ENCODE measurements at places on chromosomes 7 and 10.

GRCh38 chr10:53898532-53898931 lies 902.5 kb downstream of the PCDH15 start:
- no peak for DNase-seq

GRCh38 chr10:1100691-1101368 lies 44.6 kb downstream of the WDR37 start:
- no peak for DNase-seq

DNA sequence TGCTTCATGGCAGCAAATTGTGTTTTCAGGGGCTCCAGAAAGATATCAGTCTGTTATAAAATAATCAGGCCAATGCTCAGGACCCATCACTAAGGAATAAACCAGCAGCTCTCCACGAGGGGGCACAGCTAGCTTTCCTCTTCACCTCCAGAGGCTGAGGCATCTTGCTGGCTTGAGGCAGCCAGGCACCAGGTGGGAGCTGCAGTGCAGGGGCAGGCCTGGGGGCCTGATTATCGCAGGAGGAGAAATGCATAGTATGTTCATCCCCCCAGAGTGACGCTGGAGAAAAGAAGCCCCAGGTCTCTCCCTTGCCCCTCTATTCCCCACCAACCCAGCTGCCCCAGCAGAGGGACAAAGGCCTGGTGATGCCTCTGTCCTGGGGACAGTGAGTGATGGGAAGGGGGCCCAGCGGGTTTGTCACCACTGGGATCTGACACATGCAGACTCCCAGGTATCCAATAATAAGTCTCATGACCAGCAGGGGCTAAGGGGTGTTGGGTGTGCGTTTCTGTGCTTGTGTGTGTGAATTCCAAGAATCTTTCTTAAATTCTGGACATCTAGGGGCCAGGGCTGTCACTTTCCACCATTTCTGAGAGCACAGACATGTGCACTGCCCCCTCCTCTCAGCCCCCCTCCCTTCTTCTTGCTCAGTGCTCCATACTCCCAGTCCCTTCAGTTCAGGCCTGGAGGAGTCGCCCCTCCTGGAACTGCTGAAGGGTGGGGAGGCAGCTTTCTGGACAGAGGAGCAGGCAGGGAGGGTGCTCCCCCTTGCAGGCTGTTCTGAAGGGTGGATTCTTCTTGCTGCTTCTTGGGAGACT lies 128.1 kb upstream of the FAM20C start:
- no peak for DNase-seq

DNA sequence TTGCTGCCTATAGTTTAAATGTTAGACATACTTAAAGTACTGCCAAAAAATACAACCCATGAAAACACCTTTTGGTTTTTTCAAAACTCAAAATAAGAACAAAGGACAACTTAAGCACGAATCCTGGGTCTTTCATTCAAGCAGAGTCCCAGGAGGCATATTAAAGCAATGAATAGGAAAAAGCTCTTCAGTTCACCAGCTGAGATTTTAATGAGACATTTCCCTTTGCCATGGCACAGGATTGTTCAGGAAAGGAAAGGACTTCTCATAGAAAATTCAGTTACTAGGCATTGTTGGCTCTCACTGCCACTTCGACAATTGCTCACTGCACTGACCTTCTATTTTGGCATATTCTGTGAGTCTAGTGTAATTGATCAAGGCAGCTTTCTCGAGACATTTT lies 133.5 kb upstream of the FEZF1 start:
- DNase-seq: no peak

- no peak for DNase-seq
These were observed 98.0 kb upstream of the GATA3 start for GRCh38 chr10:7956508-7956907.

DNA sequence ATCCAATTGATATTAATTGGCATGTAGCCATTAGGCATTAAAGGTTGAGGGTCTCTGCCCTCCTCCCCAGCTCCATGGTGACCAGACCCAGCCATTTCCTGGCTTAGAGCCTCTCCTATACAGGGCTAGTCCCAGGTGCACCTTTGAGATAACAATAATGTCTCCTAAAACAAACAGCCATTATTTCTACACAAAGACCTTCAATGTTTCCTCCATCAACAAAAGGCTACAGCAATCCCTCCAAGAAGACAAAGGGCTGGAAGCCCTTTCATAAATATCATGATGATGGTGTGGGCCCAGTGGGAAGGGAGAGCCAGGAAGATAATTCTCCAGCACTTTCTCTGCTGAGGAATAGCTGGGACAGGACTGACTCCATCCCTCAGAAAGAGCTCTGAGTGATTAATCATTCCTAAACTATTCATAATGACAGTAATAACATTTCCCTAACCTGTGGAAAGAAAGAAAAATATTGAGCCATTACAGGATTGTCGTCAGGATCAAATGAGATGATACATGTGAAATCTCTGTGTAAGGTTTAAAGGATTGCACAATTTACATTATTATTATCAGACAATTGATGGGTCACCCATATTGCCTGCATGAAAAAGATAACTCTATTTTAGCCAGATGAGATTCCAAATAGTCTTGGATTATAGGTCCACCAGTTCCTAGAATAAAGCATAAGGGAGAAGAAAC lies 10.2 kb downstream of the PKD2L1 start:
- no peak for DNase-seq

DNA sequence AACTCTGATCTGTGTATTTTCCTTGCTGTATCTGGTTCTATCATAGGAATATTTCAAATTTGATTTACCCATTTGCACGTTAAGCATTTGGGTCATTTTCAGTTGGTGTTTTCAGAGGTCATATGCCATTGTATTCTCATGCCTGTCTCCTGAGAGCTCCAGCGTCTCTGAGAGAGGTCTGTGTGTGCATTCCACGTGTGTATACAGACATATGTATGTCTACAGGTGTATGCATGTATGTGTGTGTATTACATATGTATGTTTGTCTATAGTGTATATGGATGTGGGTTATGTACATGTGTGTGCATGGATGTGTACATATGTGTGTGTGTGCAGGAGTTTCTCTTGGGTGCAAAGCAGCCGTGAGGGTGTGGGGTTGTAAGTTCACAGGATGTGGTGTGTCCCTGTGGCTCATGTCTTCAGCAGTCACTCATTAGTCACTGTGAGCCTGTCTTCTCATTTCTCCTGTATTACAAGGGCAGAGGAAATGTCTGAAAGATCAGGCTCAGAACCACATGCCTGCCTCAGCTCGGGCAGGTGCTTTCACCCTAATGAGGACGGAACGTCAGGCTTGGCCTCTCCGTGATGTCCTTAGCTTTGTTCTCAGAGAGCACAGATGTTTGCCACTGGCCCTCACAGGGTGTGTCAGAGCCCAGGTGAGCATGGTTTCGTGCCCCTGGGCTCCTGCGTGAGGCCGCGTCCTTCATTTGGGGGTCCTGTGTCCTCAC lies 101.6 kb downstream of the NKX6-2 start:
- no peak for DNase-seq

GRCh38 chr10:51399840-51400239 lies 299.6 kb downstream of the CSTF2T start:
- DNase-seq: no peak

GRCh38 chr7:29896685-29897411 lies 90.5 kb downstream of the WIPF3 start:
- no peak for DNase-seq

- no peak for DNase-seq
These were observed 556.1 kb upstream of the AUTS2 start for GRCh38 chr7:69042138-69042537.

- no peak for DNase-seq
These were observed 20.2 kb downstream of the CREB3L2 start for GRCh38 chr7:137981668-137982067.

- no peak for DNase-seq
These were observed 925.4 kb upstream of the ZNF722 start for GRCh38 chr7:63073286-63073685.

DNA sequence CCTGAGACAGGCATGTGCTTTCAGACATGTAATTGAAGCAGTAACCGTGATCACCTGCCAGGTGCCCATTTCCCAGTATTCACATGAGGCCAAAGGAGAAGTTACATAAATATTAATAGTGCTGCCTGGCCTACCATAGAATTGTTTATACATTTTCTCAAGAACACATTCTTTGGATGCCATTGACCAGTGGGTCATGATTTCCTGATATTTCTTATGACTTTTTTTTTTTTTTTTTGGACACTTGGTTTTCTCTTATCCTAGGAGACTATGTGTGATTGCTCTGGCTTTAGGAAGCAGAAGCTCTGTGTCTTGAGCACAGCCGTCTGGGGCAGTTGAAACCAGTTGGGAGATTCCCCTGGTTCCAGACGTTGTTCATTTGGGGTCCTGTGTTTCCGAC lies 143.9 kb upstream of the NPS start:
- DNase-seq: no peak

DNA sequence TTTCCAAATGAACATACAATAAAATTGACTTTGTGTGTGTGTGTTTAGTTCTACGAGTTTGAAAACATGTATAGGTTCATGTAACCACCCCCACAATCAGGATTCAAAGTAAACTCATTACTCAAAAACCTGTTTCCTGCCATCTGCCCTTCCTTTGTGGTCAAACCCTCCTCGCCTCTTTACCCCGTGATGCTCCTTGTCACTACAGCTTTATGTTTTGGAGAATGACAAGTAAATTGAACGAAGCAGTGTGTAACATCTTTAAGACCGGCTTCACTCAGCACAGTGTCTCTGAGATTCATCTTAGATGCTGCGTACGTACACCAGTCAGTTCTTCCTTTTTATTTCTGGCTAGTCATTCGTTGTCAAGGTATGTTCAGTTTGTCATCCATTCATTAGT lies 54.6 kb upstream of the MKI67 start:
- DNase-seq: no peak

DNA sequence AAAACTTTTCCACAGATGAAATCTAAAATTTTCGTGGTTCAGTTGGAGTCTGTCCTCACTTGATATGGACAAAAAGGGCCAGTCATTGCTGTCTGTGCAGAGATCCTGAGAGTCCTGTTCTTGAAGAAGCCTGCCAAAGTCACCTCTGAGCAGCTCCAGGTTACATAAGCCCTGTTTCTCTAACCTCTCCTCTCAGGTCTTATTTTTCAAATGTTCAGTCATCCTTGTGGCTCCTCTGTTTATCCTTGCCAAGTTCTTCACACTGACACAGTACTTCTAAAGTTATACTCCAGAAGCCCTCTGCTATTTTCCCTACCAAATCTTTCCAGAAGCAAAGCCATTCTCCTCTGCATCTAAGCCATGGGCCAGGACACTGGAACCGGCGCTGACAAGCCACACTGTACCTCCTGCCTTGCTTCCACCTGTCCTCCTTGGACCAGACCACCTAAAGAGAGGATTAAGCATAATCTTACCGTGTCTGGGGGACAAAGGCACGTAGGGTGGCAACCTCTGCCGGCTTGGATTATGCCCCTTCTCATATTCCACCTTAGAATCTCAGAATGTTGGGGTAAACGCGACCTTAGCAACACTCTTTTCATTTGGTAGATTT lies 161.6 kb downstream of the JAZF1 start:
- no peak for DNase-seq

GRCh38 chr7:139950881-139951525 lies 111.7 kb downstream of the PARP12 start:
- no peak for DNase-seq

DNA sequence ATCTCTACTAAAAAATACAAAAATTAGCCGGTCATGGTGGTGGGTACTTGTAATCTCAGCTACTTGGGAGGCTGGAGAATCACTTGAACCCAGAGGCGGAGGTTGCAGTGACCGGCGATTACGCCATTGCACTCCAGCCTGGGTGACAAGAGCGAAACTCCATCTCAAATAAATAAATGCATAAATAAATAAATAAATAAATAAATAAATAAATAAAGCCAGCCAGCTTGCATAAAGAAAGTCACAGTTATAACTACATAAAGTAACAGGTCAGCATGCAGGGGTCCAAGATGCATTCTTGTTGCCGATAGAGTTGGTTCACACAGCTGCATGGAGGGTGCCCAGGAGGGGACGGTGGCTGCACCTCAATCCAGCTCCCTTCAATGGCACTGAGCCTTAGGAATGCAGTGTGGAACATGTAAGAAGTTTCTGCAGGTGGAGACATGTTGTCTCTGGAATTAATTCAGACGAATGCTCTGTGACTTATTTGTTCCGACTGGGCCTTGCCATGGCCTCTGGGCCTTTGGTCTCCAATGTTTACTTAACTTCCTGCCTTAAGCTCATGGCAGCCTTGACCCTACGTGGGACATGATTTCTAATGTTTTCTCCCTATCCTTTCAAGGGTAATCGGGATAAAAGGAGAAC lies 159.6 kb upstream of the PRKCQ start:
- DNase-seq: no peak

DNA sequence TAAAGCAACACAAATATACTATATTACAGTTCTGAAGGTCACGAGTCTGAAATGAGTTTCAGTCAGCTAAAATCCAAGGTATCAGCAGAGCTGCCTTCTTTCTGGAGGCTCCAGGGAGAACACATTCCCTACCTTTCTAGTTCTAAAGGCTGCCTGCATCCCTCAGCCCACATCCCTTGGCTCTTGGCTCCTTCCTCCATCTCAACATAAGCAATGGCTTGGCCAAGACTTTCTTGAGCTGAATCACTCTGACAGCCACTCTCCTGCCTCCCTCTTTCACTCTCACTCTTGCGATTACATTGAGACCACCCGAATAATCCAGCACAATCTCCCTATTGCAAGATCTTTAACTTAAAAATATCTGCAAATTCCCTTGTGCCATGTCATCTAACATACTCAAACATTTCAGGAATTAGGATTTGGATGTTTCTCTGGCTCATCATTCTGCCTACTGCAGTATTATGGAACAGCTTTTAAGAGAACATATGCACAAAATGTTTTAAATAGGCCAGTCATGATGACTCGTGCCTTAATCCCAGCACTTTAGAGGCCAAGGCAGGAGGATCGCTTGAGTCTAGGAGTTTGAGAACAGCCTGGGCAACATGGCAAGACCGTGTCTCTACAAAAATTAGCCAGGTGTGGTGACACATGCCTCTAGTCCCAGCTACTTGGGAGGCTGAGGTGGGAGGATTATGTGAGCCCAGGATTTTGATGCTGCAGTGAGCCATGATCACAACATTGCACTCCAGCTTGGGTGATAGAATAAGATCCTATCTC lies 144.2 kb upstream of the VSTM2A start:
- no peak for DNase-seq

DNA sequence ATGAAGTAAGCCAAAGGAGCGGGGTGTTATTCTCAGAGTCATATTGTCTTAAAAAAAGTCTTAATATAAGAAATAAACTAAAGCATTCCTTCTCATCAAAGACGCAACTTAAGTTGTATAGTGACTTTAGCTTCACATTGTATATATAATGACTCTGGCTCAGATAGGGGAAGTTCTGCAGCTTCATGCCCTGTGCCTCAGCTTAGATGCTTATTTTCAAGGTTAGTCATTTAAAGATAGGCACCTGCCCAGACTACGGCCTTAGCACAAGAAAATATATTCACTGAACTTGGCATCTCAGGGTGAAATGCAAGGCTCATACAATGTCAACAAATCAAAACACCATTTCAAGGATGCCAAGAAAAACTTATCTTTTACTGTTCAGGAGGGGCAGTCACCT lies 52.8 kb upstream of the DNAJB12 start:
- DNase-seq: no peak

GRCh38 chr10:78539247-78539766 lies 505.6 kb downstream of the RPS24 start:
- no peak for DNase-seq

DNA sequence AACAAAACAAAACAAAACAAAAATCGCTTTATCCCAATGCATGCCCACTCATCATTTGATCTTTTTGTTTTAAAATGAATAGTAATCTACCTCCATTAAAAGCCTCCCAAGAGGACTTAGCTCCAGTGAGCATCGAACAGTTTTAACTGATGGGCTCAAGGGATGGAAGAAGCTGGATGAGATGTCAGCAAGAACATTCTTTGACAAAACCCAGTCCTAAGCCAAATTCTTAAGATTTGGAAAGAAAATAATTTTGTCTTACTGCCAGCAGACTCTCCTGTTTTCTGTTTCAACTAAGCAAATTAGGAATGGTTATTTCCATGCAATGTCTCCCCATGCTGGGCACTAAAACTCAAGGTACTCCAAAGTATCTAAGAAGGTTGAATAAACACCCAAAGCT lies 127.3 kb downstream of the RNLS start:
- no peak for DNase-seq

All from stimulated activated CD4-positive, alpha-beta T cell treated with anti-CD3 and anti-CD28 coated beads, Interleukin-1b, Interleukin-23, amount 100 ng/mL, for 24 hours (primary cell).